ENCODE measurements at places on chromosomes 16 and 17. TPM values are rescaled to one million over a fixed set of nuclear protein-coding genes. Genes with fewer than 3 reads are reported as not detected.

PRSS27 gene
- 1.5 TPM for total RNA-seq

PAM16 gene
- 42.4 TPM for total RNA-seq

ASPHD1 gene
- 0.12 TPM for total RNA-seq

DNA sequence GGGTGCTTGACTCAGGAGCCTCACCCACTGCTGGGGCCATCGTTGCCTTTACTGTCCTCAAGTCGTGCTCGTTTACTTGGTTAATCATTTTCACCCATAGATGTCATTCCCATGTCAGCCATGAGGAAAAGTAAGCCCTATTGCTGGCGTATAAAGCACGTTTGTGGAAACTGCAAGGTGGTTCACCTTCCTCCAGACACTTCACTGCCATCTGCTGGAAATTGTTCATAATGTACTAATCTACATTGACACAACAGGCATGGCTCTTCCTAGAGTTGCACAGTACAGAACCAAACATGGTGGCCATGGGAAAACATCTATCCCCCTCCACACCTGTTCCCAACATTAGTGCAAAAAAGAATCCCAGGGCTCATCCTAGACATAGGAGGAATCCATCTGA is 116.6 kb downstream of the ZNF18 start:
- no peak for DNase-seq

GRCh38 chr16:30527635-30528178 is 1.3 kb upstream of the ZNF768 start:
- DNase-seq: no peak

DNA sequence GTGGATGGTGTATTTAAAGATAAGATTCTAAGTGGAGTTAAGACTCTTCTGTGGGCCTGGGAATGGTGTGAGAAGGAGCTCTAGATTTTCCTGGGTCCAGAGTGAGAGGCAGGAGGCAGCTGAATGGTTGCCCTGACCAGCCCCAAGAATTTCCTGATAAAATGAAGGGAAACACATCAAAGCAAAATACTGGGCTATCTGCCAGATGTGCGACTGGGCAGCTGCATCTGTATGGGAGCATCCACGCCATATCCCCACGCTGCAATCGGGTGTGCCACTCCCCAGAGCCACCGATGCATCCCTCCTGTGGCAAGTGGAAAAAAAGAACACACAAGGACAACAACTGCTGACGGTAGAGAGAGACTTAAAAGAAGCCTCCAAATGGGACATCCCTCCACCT is 84.3 kb upstream of the COX10 start:
- DNase-seq: no peak

GRCh38 chr16:12271006-12271405 is 294.5 kb downstream of the SNX29 start:
- no peak for DNase-seq

GRCh38 chr17:17681744-17682292 is 560 bp downstream of the RAI1 start:
- no peak for DNase-seq

Data from activated B cell treated with CpG ODN at 0.5 μM for 24 hours (primary cell).